ENCODE measurements at places on chromosomes 16 and 17.

- DNase-seq = peak; percentile 94
These were observed 10.5 kb upstream of the KRT19 start for GRCh38 chr17:41538565-41538991.

DNA sequence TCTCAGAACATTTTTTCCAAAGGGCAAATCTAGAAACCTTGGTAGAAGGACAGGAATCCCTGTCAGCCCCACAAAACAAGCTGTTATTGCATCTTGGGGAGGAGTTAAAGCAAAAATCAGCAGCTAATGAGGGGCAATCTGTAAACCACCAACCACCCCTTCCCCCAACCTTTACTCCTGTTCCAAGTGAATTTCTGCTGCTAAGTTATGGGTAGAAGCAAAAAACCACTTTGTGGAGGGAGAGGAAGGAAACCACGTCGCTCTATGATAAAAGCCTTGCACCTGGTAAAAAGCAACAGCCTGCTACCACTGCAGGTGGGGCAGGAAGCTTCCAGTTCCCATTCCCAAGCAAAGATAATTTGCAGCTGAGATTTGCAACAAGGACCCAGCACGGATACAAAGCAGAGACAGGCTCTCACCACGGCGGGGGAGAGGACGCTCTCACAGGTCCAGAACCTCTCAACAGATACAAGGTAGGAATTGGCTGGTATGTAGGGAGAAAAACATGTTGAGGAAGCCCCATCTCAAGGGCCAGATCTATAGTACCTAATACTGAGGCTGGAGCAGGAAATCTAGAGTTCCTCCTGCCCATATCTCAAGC, 10.7 kb downstream of the ABCA8 start:
- no peak for DNase-seq

DNA sequence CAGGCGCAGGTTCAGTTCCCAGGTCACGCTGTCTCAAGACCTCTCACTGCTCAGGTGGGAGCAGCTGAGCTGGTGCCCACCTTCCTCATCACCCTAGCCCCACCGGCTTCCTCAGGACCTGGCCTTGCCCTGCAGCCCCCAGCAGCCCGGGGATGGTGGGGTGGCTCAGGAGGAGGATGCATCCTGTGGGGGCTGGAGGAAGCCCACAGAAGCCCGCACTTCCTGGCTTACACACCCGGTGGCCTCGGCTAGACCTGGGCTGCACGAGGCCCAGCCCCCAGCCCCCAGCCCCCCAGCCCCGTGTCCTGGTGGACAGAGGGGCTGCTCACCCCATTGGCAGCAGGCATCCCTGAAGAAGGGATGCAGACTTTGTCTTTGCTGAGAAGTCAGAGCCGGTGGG, 43.4 kb downstream of the BAHCC1 start:
- DNase-seq = no peak

DNA sequence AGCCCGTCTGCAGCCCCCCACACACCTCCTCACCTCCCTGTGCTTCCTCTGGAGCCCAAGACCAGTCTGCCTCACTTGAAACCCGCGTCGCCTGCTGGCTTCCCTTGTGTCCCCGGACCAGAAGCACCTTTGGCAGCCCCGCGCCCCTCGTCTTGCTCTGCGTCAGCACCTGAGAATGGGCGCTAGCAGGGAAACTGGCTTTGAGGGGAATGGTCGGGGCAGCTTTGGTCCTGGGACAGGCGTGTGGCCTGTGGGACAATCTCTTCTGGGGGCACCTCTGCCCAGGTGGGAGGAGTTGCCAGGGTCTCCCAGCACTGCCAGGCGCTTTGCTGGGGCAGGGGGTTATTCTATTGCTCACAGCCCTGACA, 3.6 kb upstream of the MAFG start:
- no peak for DNase-seq

DNA sequence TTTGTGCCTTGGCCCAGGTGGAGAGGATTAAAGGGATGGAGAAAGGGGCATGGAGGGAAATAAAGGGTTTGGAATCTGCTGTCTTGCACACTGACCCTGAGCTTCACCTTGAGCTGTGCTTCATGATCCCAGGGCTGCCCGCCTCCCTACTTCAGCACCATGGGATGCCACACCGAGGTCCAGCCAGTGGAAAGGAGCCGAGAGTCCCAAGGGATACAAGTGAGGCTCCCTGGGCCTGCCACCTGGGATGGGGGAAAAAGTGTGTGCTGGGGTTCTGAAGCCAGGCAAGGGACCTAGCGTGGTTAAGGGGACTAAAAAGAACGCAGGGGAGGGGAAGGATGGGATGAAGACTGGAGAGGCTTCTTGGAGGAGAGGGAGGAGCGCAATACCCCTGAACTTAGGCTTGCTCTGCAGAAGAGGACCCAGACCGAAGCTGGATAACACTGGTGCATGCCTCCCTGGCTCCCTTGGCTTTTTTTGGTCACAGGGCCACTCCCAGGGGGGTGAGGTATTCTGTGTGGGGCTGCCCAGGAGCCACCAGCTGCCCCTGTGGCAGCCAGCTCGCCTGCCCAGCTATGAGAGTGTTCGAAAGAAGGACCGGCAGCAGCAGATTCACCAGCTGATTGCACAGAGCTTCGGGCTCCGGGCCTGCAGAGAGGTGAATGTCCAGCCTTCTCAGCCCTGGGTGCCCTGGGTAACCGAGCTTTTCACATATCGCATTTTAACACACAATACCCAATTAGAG, 7.2 kb downstream of the MRPL27 start:
- DNase-seq = no peak

- DNase-seq = peak; percentile 79
These were observed at the start of gene MLLT6 for GRCh38 chr17:38704606-38705522. Gene MLLT6 (plus strand): TSS chr17:38705273. CDS start chr17:38705633, 360 bp downstream.

- DNase-seq = no peak
These were observed 18.1 kb upstream of the TBX2 start for GRCh38 chr17:61381537-61381936.

DNA sequence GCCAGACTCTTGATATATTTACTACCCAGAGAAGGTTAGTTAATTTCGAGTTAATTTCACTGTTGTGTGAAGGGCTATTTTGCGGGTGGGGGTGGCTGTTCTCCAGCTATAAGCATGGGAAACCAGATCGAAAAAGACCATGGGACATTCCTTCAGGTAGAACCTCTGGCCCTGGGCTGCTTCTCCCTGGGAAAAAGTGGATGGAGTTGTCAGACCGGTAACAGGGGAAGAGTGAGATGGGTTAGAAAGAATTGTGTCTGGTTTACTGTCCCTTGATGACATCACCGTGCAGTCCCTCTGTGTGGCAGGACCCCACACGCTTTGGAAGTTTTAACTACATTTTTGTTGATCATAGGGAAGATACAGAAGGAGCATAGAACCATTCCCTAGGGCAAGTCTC, 296.3 kb downstream of the RBFOX1 start:
- DNase-seq = no peak

- no peak for DNase-seq
These were observed 16.2 kb downstream of the MYLK3 start for GRCh38 chr16:46731691-46732555.

DNA sequence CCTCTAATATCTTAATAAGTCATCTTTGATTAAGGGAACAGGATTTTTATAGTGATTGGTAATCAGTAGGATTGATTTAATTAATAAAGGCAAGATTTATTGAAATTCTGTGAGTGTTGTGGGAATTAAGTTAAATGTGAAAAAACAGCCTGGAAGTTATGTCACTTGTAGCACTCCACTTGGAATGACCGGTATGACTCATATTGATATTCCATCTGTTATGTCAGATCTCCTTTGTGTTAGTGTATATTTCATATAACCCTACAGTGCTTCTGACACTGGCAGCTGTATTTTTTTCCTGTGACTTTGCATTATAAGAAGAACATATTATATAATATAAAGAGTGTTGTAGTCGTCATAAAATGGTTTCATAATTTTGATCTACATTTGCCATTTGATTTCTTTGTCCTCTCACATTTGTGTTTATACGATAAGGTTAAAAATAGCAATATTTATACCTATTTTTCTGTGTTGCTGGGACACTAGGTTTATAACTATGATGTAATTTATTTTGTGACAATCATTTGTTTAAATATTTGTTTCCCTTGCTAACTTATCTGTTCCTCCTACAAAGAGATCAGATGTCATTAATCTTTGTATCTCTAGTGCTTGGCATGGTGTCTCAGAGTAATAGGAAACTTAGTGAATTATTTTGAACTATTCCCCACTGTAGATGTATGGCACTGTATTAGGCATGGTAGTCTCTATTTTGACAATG, 249.0 kb downstream of the BCAS3 start:
- no peak for DNase-seq

DNA sequence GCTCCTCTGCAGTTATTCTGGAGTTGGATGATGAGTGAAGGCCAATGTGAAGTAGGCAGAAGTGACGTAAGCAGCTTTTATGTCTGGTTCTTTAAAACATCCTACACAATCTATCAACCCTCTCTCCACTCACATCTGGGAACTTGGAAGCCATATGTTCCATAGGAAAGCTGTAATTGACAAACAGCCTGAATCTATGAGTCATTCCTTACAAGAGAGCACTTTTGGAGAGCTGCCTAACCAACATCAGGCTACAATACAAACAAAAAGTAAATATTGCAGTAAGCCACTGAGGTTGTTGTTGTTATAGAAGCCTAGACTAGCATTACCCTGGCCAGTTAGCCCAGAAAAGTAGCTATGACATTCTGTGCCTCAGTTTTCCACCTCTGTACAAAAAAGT, 5.9 kb downstream of the CCL7 start:
- peak; percentile 19 for DNase-seq

GRCh38 chr16:4677994-4678393, 15.4 kb upstream of the NUDT16L1 start:
- no peak for DNase-seq

- DNase-seq = no peak
These were observed 79.5 kb downstream of the CA4 start for GRCh38 chr17:60229188-60229802.

- DNase-seq = no peak
These were observed 19.0 kb upstream of the XYLT2 start for GRCh38 chr17:50326831-50327364.

- no peak for DNase-seq
These were observed 14.9 kb downstream of the LDHD start for GRCh38 chr16:75101635-75102034.

GRCh38 chr16:4696172-4696904, 3.0 kb downstream of the NUDT16L1 start:
- no peak for DNase-seq

GRCh38 chr17:9890124-9890523, 14.9 kb downstream of the RCVRN start:
- DNase-seq = peak; percentile 37

- DNase-seq = no peak
These were observed 37.0 kb downstream of the RGS9 start for GRCh38 chr17:65173976-65174683.

GRCh38 chr17:40364906-40365305, 369 bp upstream of the GJD3 start:
- DNase-seq = no peak

- no peak for DNase-seq
These were observed 109.2 kb upstream of the NACA2 start for GRCh38 chr17:61700252-61700651.

DNA sequence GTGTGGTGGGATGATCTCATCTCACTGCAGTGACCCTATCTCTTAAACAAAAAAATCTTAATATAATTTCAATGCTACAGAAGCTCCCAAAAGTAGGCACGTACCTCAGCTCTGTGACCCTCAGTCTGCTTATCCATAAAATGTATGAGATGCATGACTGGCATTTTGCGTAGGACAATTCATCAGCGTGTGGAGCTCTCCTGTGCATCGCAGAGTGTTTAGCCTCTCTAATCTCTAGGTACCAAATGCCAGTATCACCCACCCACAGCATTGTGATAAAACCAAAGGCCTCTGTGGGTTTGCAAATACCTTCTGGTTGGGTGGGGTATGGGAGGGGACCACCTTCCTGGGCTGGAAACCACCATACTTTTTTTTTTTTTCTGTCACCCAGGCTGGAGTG, 19.0 kb upstream of the TUBG2 start:
- no peak for DNase-seq

DNA sequence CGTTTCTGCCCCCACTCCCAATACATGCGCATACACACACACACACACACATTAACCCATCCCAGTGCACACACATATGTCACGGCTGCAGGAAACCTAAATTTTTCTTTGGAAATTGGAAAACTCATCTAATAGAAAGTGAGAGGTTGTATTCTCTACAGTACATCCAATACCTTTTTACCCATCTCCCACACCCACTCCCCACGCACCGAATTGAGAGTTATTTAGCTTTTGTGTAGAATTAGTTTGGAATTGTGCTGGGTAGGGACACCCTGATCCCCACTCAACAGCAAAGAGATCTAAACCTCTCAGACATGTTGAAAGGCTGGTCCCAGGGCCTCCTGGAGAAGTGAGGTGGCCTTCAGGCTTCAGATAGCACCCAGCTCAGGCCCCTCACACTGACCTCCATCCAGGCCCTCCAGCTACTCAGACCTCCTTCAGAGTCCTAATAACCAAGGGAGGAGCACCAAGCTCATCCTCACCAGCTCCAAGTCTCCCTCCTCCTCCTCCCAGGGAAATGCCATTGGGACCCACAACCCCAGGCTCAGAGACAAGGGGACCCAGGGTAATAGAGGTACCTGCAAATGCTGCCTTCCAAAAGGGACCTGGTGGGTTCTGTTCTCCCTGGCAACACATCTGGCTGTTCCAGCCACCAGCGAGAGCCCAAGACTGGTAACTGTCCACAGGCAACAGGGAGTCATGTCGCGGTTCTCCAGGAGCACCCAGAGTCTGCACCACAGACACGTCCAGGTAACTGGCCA, 955 bp downstream of the HOXB13 start:
- no peak for DNase-seq

GRCh38 chr17:38773258-38773657, 20.7 kb downstream of the PSMB3 start:
- DNase-seq = no peak

- peak; percentile 42 for DNase-seq
These were observed 61.9 kb downstream of the BANP start for GRCh38 chr16:88013091-88013609.

DNA sequence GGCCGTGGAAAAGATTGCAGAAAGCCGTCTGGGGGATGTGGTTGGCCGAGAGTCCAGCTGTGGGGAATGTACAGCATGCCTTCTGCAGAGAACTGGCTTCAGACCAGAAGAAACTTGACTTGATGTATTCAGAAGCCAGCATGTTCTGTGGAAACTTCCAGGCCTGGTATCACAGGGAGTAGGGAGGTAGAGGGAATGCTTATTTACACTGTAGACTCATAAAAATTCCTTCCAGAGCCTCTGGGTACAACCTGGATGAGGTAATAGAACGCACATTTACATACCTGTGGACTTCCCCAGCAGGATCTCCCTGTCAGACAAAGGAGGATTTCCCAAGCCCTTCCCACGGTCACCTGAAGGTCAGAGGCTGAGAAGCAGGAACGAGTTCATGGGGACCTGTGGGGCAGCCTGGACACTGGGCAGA, 11.8 kb upstream of the GAS7 start:
- DNase-seq = peak; percentile 69

- DNase-seq = no peak
These were observed 3.3 kb downstream of the TOX3 start for GRCh38 chr16:52543654-52544053.

GRCh38 chr17:34533806-34534527, 45.4 kb upstream of the TMEM132E start:
- DNase-seq = peak; percentile 36

- no peak for DNase-seq
These were observed 3.5 kb upstream of the CAPNS2 start for GRCh38 chr16:55562936-55563335.

- no peak for DNase-seq
These were observed 37.7 kb upstream of the SLC47A1 start for GRCh38 chr17:19495828-19496528.

GRCh38 chr16:2790631-2791030, 3.3 kb upstream of the PRSS33 start:
- no peak for DNase-seq

- peak; percentile 40 for DNase-seq
These were observed 387.5 kb upstream of the HSBP1 start for GRCh38 chr16:83420206-83420760.

GRCh38 chr16:8596581-8596980, 6.3 kb upstream of the TMEM114 start:
- DNase-seq = no peak
